ENCODE measurements at places on chromosomes 3 and 15.

GRCh38 chr3:126918355-126918821, 64.5 kb upstream of the PLXNA1 start:
- no peak for DNase-seq

- DNase-seq = no peak
Observed at GRCh38 chr15:89993349-89993748, 7.8 kb upstream of the ZNF710 start.

- DNase-seq = no peak
Observed at GRCh38 chr3:50278880-50279224, at the start of gene LSMEM2. LSMEM2 (plus strand) TSS chr3:50279087; CDS start chr3:50279114, 27 bp downstream.

DNA sequence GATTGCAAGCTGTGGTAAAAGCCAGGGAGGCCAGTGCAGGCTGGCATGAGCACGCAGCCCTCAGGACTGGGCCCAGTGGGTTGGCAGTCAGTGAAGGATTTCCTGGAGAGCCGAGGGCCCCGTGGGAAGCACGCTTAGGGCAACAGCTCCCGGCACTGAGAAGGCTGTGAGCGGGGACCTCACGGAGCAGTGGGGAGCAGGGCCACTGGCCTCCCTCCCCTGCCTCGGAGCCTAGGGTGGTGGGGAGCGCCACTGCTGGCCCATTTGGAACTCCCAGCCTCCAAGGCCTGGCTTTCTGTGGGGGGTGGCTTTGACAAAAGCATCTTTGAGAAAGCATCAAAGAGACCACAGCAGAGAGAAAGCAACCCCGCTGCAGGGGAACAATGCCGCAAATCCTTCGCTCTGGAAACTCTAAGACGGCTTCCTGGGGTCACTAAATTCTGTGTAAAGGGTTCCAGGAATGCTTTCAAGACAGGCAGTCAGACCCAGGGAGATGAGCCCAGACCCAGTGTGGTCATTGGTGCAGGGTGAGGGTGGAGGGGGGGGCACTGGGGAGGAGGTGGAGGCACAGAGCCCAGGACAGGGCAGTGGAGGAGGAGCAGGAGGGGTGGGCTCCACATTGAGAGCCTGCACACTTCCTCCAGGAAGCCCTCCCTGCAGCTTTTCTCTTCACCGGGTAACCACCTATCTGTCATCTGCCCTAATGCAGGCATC, 9.5 kb upstream of the APBA2 start:
- DNase-seq = no peak

DNA sequence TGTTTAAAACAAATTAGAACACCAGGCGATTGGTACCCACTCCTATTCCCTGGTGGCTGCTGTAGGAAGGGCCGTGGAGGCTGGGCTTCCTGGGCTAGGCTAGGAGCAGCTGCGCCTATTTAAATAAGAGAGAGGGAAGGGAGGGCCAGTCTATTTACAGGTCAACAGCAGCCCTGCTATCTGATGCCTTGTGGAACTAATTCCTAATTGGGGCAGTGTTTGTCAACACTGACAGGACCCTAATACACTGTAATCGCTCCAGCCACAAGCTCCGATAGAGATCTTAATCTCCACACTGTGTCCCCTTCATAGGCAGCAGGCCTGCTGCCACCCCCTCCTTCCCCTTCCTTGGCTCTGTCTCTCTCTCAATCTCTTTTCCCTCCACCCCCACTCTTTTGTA, 116.9 kb upstream of the SOX14 start:
- no peak for DNase-seq

GRCh38 chr15:93029836-93030429, 59.1 kb downstream of the RGMA start:
- no peak for DNase-seq

DNA sequence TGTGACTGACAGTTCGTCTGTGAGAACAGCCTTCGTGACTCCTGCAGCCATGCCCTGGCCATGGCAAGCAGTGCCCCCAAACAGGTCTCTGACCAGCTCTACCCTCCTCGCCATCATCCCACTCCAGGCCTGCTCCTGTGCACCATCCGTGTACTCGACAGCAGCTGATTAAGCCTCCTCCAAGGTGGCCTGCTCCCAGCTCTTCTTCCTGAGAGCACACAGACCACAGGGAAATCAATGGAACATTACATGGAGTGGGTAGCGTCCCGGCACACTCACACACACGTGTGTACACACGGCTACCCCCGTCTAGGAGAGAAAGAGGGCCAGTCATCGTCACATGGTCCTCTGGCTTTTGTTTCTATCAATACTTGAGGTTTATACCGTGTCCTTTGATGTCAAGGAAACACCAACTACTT, 21.1 kb downstream of the ANXA2 start:
- DNase-seq = no peak

GRCh38 chr3:132382267-132382666, 35.0 kb upstream of the DNAJC13 start:
- no peak for DNase-seq

DNA sequence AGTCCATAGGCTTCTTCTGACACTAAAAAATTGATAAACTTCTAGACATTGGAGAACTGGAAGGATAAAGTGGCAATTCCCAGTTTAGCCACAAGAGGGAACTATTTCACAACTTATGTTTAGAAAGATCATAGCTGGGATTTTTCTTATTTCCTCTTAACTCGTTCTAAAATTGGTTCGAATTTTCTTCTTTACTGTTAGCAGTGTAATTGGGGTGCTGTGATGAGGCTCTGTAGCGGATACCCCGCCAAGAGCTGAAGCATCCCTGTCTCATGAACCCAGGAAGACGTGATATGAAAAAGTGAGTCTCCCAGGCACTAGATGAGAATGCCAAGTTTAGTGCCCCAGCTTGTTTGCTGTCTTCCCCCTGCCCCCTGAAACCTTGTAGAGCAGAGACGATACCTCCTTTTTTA, 85.1 kb downstream of the PDCD6IP start:
- DNase-seq = no peak
